CD4-positive, alpha-beta T cell treated with Interleukin-1 beta for 1 hour (primary cell): ENCODE measurements at places on chromosomes 2 and 18.

DNA sequence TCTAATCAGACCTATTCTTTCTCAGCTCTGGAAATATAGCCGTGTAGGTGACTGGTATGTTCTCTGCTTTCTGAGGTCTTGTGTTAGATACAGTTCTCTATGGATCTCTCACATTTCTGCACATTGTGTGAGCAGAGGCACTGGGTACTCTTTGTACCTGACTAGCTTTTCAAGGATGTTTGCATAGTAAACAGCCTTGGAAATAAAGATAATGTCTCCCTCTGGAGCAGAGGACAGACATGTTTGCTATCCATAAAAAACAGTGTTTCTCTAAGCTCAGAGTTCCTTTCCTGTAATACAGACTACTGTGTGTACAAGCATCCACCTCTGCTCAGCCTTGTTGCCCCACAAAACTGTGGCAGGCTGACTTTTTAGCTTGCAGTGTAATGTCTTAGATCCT, 279.2 kb downstream of the CTNNA2 start:
- no peak for DNase-seq

GRCh38 chr2:177322801-177323261, 58.3 kb upstream of the NFE2L2 start:
- no peak for DNase-seq

- DNase-seq = no peak
Observed at GRCh38 chr18:68387246-68387645, 327.7 kb downstream of the TMX3 start.

DNA sequence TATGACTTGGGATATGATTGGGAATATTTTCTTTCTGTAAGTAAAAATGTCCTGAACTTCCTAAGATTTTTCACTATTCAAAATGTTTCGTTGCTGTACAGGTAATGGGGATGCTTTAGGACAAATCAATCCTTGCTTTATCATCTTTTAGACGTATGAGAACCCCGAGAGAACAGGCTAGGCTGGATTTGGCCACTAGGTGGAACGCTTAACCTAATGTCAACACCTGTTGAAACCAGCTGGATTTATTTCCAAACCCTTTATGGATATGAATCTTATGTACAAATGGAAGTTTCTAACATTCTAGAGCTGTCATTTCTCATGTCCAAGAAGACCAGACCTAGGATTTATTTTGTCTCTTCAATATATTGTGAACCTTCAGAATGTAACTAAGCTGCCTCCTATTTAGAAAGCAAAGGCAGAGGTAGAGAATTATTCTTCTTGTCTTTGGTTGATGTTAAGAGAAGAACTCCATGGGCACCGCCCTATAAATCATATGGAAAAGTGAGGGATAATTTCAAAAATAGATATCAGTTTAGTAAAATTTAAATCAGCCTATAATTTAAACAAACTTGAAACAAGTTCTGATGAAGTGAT, 96.7 kb downstream of the PMAIP1 start:
- DNase-seq = no peak

- peak; percentile 9 for DNase-seq
Observed at GRCh38 chr2:26299471-26300101, 46.4 kb upstream of the SELENOI start.

GRCh38 chr2:85589982-85590791, 5.4 kb upstream of the RNF181 start:
- no peak for DNase-seq

- DNase-seq = no peak
Observed at GRCh38 chr2:200899482-200899881, 10.3 kb downstream of the NIF3L1 start.

DNA sequence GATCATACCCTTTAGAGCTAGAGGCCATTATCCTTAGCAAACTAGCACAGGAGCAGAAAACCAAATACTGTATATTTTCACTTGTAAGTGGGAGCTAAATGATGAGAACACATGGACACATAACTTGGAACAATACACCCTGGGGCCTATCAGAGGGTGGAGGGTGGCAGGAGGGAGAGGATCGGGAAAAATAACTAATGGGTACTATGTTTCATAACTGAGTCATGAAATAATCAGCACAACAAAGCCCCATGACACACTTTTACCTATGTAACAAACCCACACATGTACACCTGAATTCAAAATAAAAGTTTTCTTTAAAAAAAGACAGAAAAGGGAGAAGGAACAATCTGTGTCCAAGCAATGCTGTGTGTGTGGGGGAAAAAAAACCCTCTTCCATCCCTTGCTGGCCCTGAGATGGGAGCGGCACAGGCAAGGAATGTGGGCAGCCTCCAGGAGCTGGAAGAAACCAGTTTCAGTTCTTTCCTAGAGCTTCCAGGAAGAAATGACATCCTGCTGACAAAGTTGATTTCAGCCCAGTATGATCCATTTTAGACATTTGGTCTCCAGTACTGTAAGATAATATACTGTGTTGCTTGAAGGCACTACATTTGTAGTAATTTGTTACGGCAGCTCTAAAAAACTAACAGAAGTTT, 458.7 kb upstream of the CNTNAP5 start:
- DNase-seq = no peak

DNA sequence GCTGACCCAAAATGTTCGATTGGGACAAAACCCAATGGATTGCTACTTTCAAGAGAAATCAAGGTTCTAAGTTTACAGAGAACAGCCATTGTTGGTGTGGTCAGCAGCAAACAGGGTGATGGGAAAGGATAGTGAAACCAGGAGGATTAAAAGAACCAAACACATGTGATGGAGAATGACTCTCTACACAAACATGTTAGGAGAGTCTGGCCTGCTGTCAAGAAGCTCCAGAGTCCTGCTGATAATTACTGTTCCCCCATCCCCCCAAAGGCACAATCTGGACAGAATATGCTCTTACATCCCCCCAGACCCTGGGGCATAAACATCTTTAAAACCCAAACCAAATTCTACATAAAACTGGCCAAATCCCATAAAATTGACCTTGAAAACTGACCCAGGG, 32.0 kb upstream of the ACYP2 start:
- DNase-seq = no peak

GRCh38 chr2:102230410-102230909, 43.6 kb downstream of the IL1RL2 start:
- no peak for DNase-seq

DNA sequence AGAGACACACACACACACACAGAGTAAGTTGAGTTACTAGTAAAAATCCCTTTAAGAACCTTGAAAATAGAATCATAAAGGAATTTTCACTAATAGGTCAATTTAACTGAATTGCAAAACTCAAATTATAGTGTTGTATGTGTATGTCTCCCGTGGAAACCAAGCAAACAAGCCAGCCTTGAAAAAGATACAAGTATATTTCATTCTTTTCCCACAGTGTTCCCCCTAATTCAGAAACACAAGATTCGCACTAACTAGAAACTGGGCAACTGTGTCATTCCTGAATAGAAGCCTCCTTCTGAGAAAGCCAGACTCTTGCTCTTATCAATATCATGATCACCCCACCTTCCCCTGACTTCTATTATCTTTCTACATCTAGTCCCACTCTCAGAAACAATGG, 229.5 kb downstream of the PIEZO2 start:
- DNase-seq = no peak

- no peak for DNase-seq
Observed at GRCh38 chr2:46119453-46119852, 177.8 kb upstream of the EPAS1 start.

- DNase-seq = no peak
Observed at GRCh38 chr2:65032019-65032975, 23.9 kb upstream of the CEP68 start.

- no peak for DNase-seq
Observed at GRCh38 chr2:188466761-188467160, 175.1 kb downstream of the GULP1 start.

DNA sequence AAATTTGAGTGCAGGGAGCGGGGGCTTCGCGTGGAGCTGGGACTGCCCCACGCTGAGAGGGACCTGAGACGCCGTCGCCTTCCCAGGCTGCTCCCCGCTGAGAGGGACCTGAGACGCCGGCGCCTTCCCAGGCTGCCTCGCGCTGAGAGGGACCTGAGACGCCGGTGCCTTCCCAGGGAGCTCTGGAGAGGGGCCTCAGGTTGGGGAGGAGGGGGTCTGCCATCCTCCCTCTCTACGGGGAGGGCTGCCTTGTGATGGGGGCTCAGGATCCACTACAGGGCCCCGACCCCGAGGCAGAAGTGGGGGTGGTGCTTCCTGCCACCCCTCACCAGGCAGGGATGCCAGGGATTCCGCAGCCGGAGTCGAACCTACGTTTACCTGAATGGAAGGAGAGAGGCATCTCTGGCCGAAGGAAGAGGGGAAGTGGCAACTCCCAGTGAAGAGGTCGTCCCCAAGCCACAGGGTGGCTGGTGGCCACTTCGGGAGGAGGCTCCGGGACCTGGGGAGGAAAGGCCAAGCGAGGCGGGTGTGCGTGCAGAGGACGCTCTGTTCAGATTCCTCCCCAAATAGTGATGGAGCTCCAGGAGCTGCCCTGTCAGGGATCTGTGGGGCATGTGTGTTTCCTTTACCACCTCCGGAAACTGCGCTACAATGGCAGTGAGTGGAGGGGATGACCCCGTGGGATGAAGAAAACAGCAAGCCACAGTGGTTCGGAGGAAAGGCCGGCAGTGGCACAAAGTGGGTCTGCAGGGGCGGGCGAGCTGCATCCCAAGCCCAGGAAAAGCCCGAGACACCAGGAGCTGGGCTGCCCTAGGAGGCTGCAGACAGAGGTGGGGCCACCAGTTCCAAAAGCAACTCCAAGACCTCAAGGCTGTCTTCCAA, 108.2 kb upstream of the CTDP1 start:
- DNase-seq = no peak

- DNase-seq = no peak
Observed at GRCh38 chr2:64331114-64331645, 122.8 kb upstream of the LGALSL start.

- DNase-seq = no peak
Observed at GRCh38 chr18:29439398-29439797, 1262.5 kb upstream of the CDH2 start.
